CD14-positive monocyte (primary cell): ENCODE measurements at places on chromosomes 2 and 18.

- DNase-seq = no peak
Observed at GRCh38 chr2:232321817-232322559, 56.6 kb upstream of the ALPP start.

DNA sequence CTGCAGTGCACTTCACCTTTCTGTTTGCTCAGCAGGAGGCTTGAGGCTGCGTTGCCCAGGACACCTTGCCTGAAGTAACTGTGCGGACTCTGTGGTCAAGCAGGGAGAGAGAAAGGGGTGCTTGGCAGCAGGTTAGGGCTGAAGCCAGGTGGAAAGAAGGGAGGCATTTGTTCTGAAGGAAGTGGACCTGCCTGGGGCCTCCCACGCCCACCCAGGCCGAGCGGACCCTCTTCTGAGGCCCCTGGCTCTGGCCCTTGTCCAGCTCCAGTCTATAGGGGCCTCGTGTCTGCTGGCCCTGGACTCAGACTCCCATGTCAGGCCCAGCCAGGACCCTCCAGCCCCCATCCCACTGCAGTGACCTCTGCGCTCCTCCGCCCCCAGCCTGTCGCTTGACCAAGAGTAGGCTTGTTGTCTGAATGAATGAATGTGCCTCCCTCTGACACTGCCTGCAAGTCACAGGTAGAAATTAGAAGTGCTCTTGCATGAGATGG, 2.5 kb downstream of the SNED1 start:
- peak; percentile 1 for DNase-seq

GRCh38 chr2:70746094-70746974, 21.7 kb downstream of the ADD2 start:
- DNase-seq = no peak

GRCh38 chr2:8576525-8577167, 105.2 kb upstream of the ID2 start:
- DNase-seq = peak; percentile 97

- DNase-seq = no peak
Observed at GRCh38 chr2:202592566-202592965, 42.2 kb upstream of the FAM117B start.

DNA sequence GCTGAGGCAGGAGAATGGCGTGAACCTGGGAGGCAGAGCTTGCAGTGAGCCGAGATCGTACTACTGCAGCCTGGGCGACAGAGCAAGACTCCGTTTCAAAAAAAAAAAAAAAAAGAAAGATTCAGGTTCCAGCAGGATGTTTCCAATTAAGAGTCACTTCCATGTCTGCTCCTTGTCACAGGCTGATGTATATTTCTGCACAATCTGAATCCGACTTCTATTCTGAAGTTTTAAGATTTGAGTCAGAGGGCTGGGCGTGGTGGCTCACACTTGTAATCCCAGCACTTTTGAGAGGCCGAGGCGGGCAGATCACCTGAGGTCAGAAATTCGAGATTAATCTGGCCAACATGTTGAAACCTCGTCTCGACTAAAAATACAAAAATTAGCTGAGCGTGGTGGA, 24.7 kb downstream of the SNRPD1 start:
- no peak for DNase-seq

DNA sequence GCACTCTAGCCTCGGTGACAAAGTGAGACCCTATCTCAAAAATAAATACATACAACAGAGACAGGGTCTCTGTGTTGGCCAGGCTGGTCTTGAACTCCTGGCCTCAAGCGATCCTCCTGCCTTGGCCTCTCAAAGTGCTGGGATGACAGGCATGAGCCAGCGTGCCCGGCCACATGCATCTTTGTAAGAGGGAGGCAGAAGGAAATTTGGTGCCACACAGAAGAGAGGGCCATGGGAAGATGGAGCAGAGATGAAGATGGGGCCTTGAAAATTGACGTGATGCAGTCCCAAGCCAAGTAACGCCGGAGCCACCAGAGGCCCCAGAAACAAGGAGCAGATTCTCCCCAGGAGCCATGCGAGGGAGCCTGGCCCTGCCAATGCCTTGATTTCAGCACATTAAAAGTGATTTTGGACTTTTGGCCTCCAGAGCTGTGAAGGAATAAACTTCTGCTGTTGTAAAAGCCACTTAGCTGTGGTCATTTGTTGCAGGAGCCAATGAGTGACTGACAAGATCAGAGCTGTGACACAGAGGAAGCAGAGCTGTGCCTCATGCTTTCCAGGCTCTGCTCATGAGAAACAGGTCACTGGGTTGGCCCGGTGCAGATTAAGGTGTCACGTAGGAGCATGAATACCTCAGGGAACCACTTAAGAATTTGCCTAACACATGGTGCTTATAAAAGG, 2.7 kb upstream of the SLC66A2 start:
- DNase-seq = peak; percentile 28

DNA sequence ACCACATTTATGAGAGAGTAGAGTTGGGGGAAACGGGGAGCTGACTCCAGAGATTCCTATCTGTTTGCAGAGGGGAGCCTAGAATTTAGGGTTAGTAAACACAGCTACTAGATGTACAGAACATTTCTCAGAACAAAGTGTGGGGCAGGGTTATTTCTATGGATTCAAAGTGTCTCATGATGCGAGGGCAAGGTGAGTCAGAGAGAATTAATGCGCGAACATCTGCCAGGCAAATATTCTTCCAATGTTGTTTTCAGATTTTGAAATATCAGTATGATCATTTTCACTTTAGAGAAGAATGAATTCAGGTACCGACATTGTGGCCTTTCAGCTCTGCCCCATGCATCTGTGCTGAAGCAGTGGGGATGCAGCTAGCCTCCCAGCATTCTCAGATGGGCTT, 2.0 kb upstream of the DSEL start:
- DNase-seq = no peak

DNA sequence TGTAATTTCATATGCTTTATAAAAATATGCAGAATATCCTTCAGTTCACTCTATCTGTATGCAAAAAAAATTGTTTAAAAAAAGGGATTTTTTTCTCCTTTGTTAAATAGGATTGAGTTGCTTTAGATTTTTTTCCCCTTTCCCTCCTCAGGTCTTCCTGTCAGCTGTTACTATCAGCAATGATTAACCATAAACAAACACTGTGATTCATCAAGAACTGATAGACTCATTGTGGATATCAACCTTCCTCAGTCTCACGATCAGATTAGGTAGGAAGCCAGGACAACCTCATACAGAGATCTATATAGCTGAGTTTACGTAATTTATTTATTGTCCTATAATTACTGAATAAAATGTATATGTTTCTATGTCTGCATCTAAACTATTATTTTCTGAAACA, 2136.2 kb upstream of the CELF4 start:
- no peak for DNase-seq

DNA sequence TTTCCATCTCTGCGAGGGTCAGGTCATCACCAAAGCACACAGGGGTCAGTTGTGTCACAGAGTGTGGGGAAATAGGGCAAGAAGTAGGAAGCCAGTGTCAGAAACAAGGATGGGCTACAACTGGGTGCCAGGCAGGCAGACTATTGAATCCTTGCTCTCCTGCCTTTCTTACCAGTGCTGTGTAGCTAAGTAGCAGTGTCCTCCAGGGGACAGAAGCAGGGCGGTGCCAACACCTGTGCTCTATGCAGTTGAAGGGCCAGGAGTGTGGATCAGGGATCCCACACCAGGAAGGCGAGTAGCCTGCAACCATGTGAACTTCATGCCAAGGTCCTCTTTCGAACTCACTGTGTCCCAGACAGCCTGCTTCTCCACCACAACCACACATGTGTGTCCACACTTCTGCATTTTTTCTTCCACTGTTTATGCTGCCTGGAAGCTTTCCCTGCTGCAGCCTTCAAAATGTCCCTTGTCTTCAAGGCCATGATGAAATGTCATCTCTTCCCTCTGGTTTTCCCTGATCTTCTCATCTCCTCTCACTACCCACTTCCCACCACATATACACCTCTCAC, 25.4 kb upstream of the REG3G start:
- no peak for DNase-seq

DNA sequence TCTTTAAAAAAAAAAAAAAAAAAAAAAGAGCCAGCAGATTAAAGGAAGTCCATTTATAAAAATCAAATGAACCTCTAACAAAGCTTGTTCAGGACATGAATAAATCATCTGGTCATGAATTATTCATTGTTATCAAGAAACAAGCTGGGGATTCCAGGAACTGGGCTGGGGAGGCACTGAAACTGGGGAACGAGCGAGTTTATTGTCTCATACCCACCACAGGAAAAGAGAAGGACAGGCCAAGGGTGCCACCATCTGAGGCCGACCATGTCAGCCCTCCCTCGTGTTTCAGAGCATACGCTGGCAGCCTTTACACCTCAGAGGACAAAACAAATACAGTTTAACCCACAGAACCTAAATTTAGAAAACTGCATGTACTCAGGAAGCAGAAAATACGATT, 164.2 kb downstream of the VWC2L start:
- no peak for DNase-seq

DNA sequence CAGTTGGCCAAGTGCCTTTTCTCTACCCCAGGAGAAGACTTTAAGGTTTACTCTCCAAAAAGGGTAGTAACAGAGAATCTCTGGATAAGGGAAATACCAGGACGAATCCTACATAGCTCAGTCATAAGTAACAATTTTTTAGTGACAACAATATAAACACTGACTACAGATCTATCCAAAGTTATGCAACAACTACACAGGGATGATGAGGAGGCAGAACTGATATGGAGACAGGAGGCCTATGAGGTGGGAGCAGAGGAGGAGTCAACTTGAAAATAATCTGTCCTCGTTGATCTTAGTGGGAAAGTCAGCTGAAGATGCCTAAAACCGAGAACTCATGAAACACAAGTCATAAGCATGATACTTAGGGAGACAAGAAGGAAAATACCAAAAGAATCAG, 40.2 kb downstream of the SLC35F5 start:
- DNase-seq = no peak

- no peak for DNase-seq
Observed at GRCh38 chr2:38690499-38691420, 24.8 kb downstream of the GALM start.

DNA sequence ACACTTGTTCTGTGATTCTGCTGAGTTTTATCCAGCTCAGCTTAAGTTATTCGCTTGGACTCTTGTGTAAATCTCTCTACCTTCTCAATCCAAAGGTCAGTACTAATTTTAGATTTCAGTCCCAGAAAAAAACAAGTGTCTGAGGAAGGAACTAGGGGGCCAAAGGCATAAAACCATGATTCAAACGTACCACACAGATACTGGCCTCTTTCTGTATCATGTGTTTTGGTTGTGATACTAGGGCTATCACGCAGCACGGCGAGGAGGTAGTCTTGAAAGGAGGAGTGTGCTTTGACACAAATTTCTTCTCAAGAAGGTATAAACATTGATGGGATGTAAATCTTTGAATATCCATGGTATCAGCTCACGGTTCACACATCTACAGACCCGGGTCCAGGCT, 8.3 kb downstream of the SERPINE2 start:
- DNase-seq = no peak

DNA sequence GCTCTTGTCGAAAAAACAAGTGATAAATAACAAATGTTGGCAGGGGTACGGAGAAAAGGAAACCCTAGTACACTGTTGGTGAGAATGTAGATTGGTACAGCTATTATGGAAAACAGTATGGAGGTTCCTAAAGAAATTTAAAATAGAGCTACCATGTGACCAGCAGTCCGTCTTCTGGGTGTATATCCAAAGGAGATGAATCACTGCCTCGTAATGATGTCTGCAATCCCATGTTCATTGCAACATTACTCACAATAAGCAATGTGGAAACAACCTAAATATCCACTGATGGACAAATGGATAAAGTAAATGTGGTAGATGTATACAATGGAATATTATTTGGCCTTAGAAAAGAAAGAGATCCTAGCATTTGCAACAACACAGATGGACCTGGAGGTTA, 50.6 kb downstream of the SLC16A14 start:
- DNase-seq = peak; percentile 1

- no peak for DNase-seq
Observed at GRCh38 chr18:37486848-37487247, 78.8 kb downstream of the CELF4 start.

DNA sequence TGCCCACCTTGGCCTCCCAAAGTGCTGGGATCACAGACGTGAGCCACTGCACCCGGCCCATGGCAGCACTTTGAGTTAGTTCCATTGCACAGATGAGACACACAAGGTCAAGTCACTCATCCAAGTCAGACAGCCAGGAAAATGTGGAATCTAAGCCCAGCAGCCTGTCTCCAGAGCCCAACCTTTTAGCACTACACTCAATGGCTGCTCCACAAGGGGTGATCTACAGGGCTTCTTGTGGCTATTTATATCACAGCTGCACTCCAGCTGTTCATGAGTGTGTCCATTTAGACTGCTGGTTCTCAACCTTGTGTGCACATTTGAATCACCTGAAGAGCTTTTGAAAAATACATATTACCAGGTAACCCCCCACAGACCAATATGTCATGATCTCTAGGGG, 72.9 kb upstream of the RPL31 start:
- DNase-seq = no peak

DNA sequence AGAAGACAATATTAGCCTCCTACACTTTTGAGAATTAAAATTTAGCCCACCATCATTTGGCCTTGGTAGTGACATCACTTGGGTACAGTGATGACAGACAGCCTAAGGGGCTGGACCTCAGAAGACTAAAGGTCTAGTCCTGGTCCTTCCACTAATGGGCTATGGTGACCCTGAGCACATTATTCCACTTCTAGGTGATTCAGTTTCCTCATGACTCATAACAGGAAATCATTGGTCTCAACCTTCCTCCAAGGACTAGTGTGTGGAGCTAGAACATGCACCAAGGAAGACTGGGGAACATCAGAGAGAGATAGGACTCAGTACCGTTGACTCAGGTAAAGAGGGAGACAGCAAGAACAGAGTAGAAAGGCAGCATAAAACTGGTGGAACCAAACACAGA, 64.0 kb downstream of the TFCP2L1 start:
- peak; percentile 50 for DNase-seq

DNA sequence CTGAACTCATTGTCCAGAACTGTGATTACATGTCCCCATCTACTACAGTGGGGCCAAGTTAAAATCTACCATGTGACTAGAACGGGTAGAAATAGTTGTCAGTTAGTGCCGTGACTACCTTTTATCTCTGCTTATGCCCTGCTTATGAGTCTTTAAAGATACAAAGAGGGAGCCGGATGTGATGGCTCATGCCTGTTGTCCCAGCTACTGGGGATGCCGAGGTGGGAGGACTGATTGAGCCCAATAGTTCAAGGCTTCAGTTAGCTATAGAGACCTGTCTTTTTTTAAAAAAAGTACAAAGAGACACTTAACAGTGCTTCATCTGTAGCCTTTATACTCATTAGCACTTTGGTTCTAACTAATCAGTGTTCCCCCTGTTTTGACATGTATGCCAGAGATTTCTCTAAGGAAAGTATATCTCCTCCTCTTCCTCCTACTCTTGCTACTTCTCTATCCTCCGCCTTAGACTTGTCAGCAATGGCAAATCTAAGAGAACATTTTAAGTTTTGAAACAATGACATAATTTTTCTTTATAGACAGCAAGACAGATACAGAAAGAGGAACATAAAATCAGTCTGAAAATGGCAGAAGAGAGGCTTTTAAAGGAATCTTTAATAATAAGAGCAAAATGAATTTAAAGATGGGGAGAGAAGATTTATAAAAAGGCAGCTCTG, 45.0 kb downstream of the NBEAL1 start:
- DNase-seq = no peak

DNA sequence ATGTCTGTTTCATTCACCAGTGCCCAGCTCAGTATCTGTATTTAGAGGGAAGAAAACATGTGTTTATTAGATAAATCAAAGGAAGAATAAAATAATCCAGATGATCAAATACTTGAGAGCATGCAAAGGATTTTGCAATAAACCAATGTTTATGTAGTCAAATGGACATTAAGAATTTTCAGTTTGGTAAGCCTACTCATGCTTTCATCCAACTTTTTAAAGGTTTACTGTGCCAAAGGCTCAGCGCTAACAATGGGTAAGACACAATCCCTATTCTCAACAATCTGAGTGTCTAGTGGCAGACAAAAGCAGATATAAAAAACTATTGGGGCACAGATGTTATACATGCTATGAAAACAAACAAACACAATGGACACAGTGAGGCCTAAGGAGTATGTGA, 26.3 kb downstream of the GRB14 start:
- DNase-seq = no peak
